ENCODE measurements at places on chromosomes 11 and 22.

DNA sequence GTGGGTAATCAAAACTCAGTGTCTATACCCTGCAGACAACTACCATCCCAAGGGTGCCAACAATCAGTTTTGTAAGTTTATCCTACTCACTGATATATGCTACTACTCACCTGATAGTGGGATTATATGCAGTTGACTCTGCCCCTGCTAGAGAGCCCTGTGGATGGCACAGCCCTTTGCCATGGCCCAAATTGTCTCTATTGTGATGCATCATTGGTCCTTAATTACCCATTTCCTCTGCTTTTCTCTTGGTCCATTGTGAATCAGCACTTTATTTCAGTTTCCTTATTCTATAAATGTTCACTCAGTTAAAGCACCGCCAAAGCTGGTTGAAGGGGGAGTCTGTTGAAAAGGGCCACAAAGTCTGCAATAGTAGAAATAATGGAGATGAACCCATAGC is 42.3 kb downstream of the PLAAT5 start:
- no peak for DNase-seq

DNA sequence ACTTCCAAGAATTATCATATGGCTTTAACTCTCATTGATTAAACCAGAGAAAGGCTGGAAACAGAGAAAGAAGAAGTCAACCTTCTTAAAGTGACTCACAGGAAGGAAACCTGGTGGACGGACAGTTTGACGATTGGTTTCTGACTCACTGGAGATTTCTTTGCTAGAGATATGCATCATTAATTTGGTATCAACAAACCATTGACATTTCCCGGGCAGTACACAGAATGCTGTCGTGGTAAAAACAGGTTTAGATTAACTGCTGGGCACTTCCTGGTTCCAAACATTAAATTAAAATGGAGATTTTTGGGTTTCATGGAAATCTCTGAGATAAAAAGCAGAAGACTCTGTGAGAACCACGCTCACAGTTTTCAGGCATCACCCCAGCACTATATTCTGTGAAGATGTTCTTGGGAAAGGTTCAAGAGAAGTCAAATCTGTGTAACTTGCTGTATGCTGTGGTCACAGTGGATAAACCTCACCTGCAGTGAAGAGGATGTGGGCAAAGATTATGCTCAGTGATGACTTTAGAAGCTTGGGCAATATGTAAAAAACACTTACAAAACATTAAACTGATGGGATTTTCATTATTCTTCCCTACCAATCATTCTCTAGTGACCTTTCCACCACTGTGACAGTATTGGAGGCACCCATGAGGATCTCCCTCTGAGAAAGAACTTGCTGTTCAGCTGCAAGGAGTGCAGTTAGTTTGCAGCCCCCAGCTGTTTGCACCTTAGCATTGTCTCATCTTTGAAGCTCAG is 61.1 kb upstream of the CD44 start:
- no peak for DNase-seq

DNA sequence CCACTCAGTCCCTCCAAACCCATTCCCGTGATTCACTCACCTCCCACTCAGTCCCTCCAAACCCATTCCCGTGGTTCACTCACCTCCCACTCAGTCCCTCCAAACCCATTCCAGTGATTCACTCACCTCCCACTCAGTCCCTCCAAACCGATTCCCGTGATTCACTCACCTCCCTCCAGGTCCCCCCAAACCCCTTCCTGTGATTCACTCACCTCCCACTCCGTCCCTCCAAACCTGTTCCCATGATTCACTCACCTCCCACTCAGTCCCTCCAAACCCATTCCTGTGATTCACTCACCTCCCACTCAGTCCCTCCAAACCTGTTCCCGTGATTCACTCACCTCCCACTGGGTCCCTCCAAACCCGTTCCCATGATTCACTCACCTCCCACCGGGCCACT is 639.6 kb downstream of the BRD1 start:
- no peak for DNase-seq

GRCh38 chr11:43508511-43508918 is 149.8 kb downstream of the TTC17 start:
- DNase-seq: no peak

DNA sequence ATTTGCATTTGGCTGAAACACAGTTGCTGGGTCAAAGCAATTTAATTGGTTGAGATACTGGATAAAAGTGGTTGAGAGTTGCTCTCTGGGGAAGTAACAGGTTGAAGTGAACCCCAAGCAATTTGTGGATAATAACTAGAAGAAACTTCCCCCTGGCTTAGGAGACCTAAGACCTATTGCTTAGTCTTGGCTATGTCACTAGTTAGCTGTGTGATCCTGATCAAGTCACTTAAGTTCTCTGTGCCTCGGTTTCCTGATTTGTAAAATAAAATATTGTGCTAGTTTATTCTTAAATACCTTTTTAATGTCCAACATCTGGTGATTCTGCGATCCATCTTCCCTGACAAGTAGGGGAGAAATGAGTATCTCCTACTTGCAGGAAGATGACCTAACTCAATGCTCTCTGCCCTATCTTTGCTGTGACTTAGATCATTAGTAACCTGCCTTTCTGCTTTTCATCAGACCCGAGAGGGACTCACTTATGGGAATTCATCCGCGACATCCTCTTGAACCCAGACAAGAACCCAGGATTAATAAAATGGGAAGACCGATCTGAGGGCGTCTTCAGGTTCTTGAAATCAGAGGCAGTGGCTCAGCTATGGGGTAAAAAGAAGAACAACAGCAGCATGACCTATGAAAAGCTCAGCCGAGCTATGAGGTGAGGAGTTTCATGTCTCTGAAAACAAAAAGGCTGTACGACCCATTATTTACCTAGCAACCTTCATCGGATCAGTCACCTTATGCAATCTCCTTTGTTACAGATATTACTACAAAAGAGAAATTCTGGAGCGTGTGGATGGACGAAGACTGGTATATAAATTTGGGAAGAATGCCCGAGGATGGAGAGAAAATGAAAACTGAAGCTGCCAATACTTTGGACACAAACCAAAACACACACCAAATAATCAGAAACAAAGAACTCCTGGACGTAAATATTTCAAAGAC is 37.5 kb downstream of the EHF start:
- DNase-seq: no peak

DNA sequence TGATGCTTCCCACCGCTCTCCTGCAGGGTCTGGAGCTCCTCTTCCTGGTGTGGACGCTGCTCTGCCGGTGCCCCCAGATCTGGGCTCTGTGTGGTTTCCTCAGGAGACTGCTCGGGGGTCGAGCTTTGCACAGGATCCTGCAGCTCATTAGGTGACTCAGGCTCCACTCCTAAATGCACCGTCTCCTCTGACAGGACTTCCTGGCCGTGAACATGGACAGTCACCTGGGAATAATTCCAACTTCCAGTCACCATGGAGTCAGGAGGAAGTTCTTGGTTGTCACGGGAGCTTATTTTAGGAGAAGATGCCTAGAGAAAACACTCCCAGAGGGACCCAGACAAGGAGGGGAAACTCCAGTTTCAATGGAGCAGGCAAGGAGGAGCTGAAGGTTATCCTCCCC is 11.9 kb downstream of the ZNF202 start:
- DNase-seq: no peak

GRCh38 chr11:121634273-121634672 is 181.5 kb upstream of the SORL1-AS1 start:
- no peak for DNase-seq

GRCh38 chr22:36385491-36386350 is 2.0 kb downstream of the MYH9 start:
- peak; percentile 34 for DNase-seq

DNA sequence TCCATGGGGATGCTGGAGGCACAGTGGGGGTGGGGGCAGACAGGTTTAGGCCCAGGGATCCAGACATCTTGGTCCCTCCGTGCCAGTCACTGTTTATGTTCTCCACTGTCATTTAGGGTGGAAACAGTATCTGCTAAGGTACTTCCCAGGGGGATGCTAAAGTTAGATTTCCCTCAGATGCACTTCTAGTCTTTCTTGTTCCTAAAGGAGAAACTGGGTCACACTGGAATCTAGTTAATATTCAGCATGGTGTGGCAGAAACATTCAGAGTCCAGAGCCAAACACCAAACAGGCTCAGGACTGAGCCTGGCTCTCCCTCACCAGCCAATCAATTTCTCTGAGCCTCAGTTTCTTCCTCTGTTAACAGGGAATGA is 83.4 kb upstream of the PLET1 start:
- DNase-seq: no peak

- no peak for DNase-seq
Observed at GRCh38 chr11:71940561-71941219, 11.8 kb downstream of the RNF121 start.

- no peak for DNase-seq
Observed at GRCh38 chr11:99148352-99148751, 127.6 kb downstream of the CNTN5 start.

DNA sequence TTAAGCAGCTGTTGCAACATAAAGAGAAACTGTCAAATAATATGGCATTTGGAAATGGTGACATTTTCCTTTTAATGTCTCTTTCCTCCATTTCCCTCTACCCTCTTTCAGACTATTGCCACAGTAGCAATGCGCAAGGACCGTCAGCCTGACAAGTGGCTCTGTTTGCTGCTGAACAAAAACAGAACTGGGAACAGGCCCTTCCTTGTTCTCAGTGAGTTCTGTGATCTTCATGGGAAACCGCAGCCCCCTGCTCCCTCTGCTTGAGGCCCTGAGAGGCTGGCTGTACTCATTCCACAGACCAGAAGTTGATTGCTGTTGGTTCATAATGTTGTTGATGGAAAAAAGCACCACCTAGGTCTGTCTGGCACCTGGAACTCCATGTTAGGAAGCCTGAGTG is 559.7 kb downstream of the OPCML start:
- no peak for DNase-seq

- DNase-seq: no peak
Observed at GRCh38 chr22:22060200-22061084, 77.9 kb upstream of the TOP3B start.

DNA sequence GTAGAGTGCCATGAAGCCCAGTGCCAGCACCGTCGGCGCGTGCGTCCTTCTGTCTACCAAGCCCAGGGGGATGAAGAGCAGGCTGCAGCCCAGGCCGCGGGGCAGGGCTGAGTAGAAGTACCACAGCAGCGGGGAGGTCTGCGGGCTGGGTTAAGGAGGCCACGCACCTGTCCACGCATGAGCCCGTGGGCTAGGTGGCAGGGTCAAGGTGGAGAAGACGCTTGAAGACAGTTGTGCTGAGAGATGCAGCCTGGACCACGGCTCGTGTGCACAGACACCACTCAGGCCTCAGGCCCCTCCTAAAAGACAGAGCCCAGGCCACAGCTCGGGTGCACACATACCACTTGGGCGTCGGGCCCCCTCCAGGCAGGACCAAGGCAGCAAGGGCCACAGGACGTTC is 10.4 kb downstream of the ALG12 start:
- no peak for DNase-seq

- no peak for DNase-seq
Observed at GRCh38 chr11:306645-307371, 808 bp upstream of the IFITM2 start.

- no peak for DNase-seq
Observed at GRCh38 chr22:48306284-48306683, 1521.4 kb downstream of the BRD1 start.

DNA sequence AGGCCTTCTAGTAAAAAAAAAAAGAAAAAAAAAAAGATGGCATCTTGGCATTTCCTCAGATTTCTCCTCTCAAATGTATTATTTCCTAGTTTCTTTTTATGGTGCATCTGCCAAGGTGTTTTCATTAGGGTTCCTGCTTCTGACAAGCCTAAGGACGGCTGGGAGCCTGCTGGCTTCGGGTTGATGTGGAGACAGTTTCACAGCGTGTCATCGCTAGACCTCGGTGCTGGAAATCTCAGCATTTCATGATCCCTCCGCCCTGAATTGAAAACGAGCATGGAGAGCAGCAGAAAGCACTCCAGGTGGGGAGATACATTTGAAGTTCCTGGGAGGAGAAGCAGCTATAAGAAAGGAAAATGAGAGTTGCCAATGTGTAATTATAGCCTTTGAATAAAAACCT is 283.9 kb upstream of the CNTN5 start:
- no peak for DNase-seq

DNA sequence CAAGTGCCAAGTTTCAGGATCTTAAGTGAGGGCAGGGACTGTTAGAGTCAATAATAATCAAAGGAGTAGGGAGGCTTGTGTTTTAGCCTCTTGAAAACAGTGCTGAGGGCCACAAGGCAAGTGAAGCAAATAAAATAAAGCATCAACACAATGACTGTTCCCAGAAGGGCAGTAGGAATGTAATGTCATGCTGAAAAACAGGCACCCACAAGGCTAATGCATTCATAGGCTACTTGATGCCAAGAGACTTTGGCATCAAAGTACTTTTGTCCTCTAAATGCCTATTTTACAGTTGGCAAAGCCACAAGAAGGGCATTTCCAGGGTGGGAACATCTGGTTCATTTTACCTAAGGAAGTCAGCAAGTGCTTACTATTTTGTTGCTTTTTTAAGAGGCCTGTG is 22.9 kb downstream of the RAB39A start:
- no peak for DNase-seq

DNA sequence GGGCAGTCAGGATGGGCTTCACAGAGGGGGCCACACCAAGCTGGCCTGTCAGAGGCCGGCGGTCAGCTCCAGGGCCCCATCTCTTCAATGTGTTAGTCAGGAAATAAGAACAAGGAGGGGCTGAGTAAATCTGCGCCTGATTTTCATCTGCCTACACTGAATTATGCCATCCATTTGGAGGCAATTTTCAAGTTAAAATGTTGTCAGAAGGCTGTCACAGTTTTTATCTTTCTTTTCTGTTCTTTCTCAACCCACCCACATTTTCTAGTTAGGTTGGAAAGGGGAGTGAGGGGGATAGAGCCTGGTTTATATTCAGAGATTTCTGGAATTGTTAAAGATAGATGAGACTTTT is 18.8 kb downstream of the ADORA2A start:
- no peak for DNase-seq

- no peak for DNase-seq
Observed at GRCh38 chr11:77324508-77324907, 23.0 kb upstream of the GDPD4 start.

GRCh38 chr11:22415476-22415875 is 77.3 kb downstream of the SLC17A6 start:
- no peak for DNase-seq

- DNase-seq: no peak
Observed at GRCh38 chr11:10460611-10461275, 5.7 kb downstream of the AMPD3 start.

GRCh38 chr11:131179836-131180235 is 190.6 kb upstream of the NTM start:
- no peak for DNase-seq

DNA sequence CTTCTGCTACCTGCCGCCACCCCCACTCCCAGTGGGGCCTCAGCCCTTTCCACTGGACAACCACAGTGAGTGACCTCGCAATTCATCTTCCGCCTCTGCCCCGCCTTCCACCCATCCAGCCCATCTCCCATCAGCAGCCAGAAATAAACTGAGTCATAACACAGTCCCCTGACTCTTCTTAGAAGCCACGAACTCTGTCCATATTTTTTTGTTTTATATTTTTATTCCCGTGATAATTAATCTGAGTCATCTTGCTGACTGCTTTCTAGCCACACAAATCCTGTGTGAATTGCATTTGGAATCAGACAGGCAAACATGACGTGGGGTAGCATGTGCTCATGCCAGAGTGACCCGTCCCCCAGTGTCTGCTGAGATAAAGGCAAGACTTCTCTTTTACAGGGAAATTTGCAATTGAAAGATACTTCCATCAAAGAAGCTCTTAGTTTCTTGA is 7.0 kb downstream of the FADD start:
- no peak for DNase-seq

GRCh38 chr22:50032941-50033601 is 20.5 kb upstream of the IL17REL start:
- no peak for DNase-seq

Data from NCI-H1092 (cell line).